Stimulated activated naive CD8-positive, alpha-beta T cell treated with anti-CD3 and anti-CD28 coated beads, Interleukin-15, Interleukin-2, amounts not matched to agents 100 U/mL and 50 U/mL, for 24 hours (primary cell): ENCODE measurements at places on chromosomes 1 and 21.

DNA sequence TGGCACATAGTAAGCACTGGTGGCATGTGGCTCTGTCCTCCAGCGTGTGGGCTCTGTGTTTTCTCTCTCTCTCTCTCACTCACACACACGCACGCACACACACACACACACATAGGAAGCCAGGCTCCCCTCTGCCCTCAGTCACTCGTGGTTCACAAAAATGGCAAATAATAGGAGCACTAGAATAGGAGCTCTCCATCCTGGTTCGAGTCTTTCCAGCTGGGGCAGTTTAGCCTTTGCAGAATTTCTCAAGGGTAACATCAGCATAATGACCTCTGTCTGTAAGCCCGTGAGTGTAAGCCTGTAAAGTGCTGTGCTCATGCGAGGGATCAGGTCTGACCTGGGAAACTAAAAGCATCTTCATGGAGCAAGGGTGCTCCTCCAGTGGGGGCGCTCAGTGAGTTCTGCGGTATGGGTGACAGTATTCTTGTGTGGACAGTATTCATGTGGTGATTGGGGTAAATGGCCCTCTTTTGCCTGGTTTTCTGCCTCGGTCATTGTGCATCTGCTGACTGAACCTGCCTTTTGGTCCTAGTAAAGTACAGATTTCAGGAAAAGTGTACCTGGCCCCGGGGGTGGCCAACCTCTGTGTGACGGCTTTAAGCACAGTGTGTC is 842 bp upstream of the ZC3H12A start:
- DNase-seq = peak; percentile 60

GRCh38 chr1:67601539-67601938 is 83.5 kb upstream of the GADD45A start:
- no peak for DNase-seq

DNA sequence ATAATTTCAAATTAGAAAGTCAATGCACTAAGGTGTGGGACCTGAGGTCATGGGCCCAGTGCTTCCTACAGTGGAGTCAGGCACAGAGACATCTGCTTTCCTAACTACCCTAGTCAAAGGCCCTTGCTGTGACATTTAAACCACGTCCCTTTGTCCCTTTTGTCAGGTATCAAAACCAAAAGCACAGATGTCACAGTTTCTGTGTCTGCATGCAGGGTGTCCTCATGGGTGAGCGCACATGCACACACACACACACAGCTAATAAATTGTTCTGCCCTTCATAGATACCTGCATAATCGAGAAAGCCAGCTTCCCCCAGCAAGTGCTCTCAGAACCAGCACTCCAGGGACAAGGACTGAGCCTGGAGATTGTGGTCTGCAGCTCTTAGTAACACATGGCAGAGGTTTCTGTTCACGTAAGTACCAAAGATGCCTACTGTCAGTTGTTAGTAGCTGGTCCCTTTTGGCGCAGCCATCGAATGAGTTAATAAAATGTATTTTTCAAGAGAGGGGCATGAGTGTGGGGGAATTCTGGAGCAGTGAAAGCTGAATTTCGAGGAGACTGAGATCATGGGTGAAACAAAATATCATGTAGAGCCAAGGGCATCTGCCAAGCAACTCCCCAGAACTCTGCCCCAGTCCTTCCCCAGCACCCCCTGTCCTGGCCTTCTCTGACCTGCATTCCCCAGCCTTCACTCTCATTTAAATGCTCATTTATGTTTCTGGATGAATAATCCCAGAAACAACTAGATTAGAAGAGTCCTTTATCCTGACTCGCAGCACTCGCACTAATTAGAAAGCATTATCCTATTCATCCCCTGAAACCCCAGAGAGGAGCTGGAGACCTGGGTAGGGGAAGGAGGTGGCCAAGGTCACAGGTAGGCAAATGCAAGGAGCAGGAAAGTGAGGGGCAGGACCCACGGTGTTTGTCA is 25.5 kb downstream of the TNR start:
- no peak for DNase-seq

GRCh38 chr1:89820422-89821321 is at the start of gene LRRC8D:
Gene LRRC8D (plus strand): TSS chr1:89821032. CDS start chr1:89933069, 112,037 bp downstream.
- DNase-seq = peak; percentile 80

DNA sequence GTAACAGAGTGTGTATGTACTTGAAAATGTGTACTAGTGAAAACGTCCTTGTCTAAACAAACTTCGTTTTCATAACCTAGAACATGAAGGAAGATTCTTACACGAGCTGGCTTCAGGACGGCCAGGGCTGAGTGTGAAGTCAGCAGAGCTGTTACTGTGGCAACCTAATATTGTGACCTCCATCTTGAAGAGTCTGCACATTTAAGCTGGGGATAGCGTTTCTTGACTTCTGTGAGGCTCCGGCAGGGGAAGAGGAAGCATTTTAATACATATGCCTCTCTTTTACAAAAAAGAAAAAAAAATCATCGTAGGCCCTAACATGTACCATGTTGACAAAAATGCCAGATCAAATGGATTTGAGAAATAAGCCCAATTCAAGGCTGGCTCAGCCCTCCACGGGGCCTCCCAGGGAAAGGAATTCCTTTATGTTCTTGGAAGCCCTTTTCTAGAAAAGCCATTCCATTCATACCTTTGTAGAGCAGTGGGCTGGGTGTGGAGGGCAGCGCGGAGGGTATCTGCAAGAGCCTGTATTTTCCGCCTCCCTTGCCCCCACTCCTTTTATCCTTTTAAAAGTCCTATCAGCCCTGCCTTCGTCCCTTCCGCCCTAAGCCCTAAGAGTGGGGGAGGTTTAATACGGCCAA is 51.1 kb downstream of the SIM2 start:
- DNase-seq = no peak

DNA sequence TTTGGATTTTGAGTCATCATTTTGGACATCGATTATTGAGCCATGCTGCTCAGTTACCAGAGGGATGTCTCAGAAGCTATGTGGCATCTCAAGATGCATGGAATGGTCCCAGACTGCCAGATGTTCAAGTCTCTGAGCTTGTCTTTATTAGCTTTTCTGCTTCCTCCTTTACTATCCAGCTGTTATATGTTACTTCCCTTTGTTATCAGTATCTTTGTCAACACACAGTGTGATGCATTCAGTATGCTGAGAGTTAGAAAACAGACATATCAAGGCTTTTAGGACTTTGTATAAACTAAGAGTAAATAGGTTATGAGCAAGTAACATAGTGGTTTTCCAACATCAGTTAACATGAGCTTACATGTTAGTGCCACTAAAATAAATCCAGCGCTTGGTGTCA is 474.5 kb downstream of the DSCAM start:
- DNase-seq = no peak
